ENCODE measurements at places on chromosomes 11 and 22.

GRCh38 chr11:70608568-70609470 lies 210.5 kb downstream of the CTTN start:
- DNase-seq, result no peak

- no peak for DNase-seq
These were observed 15.3 kb downstream of the NPAT start for GRCh38 chr11:108206969-108207682.

GRCh38 chr11:19632499-19632834 lies 80.2 kb upstream of the NAV2 start:
- DNase-seq, result no peak

DNA sequence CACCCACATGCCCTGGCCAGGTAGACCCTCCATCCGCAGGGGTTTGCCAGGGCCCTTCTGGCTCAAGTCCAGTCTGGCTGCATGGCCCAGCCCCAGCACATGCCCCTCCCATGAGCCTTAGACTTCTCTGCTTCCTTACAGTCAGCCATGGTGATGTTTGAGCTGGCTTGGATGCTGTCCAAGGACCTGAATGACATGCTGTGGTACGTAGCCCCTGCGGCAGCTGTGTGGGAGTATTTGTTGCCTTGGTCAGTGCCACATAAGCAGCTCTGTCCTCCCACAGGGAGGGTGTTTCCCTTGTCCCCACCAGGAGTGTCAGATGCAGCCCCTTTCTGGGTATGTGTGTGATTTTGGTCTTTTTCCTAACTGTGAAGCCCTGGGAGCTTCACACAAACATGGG lies 17.5 kb downstream of the CDC45 start:
- DNase-seq, result no peak

GRCh38 chr11:19162951-19163505 lies 38.8 kb downstream of the CSRP3 start:
- no peak for DNase-seq

- DNase-seq, result no peak
These were observed 941.3 kb downstream of the NTM start for GRCh38 chr11:132311703-132312102.

GRCh38 chr22:48477031-48477721 lies 1350.5 kb downstream of the BRD1 start:
- no peak for DNase-seq

GRCh38 chr22:27022896-27023361 lies 365.5 kb downstream of the MIAT start:
- no peak for DNase-seq

GRCh38 chr11:118532852-118533768 lies 2.1 kb downstream of the TMEM25 start:
- DNase-seq, result no peak

DNA sequence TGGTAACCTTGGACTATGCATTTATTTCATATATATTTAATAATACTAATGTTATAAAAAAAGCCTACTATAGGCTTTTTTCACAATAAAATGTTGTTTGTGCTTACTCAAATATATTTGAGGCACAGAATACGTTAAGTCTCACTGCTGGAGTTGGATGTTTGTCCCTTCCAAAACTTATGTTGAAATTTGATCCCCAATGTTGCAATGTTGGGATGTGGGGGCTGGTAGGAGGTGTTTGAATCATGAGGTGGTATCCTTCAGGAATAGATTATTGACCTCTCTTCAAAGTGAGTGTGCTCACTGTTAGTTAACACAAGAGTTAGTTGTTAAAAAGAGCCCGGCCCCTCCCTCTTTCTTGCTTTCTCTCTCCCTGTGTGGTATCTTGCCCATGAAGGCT lies 1295.9 kb downstream of the JRKL start:
- DNase-seq, result no peak

DNA sequence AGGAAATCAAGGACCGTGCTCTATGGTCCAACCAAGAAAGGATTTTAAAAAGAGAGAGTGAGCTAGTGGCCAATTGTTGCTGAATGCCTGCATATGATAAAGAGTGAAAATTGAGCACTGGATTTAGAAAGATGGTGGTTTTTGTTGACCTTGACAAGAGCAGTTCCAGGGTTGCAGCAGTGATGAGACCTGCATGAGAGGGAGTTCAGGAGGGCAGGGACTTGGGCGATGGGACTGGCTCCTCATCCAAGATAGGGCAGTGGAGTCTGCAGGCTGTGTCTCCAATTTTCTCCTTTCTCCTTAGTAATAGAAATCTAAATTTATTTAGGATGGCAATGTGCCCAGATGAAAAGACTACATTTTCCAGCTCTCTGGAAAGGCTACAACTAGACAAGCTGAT lies 94.0 kb upstream of the B3GAT1 start:
- no peak for DNase-seq

GRCh38 chr11:126607776-126608541 lies 252.5 kb downstream of the ST3GAL4 start:
- no peak for DNase-seq

DNA sequence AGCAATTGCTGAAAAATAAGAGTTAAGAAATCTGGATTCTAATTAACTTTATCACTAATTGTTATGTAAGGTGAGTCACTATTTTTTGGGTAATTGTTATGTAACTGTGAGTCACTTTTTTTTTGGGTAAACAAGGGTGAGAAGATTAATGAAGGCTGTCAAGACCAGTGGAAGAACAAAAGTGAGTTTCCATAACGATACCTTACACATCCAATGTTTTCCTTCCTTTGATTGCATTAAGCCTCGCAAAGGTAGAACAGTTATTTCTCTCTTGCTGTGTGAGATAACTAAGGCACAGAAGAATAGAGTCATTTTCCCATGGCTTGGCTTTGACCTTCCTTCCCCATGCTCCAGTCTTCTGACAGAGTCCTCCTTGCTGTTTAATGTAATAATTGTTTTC lies 374.7 kb downstream of the DDX10 start:
- DNase-seq, result no peak

DNA sequence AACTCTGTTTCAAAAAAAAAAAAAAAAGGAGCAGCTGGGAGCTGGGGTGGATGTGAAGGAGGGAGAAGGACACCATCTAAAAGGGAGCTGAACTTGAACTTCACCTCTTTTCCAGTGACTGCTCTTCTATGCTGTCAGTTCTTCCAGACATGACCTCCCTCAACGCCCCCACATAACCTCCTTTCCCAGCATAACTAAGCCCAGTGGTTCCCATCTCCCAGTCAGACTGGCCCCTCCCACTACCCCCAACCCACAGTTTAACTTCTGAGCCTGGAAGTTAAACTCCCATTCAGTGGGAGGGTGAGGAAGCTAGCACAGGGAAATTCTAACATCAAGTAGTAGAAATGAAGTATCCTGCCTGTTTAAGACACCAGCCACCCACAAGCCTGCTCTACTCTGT lies 1.8 kb downstream of the ARHGAP1 start:
- no peak for DNase-seq

DNA sequence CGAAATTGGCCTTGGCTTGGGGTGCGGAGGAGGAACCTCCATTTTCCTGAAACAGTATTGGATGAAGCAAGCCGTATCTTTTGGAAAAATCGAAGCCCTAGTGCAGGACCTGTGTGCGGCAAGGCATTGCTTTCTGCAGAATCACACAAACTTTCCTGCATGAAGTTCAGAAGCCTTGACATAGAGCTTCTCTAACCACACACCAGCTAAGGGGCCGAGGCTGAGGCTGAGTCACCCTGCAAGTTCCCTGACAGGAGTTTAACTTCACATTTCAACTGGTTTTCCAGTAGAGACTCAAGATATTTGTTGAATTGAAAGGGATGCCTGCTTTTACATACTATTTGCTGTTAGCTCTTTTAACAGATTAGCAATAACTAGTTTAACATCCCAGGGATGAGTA lies 67.8 kb downstream of the TCF20 start:
- DNase-seq, result no peak

GRCh38 chr11:122804796-122805195 lies 33.5 kb upstream of the CRTAM start:
- no peak for DNase-seq

DNA sequence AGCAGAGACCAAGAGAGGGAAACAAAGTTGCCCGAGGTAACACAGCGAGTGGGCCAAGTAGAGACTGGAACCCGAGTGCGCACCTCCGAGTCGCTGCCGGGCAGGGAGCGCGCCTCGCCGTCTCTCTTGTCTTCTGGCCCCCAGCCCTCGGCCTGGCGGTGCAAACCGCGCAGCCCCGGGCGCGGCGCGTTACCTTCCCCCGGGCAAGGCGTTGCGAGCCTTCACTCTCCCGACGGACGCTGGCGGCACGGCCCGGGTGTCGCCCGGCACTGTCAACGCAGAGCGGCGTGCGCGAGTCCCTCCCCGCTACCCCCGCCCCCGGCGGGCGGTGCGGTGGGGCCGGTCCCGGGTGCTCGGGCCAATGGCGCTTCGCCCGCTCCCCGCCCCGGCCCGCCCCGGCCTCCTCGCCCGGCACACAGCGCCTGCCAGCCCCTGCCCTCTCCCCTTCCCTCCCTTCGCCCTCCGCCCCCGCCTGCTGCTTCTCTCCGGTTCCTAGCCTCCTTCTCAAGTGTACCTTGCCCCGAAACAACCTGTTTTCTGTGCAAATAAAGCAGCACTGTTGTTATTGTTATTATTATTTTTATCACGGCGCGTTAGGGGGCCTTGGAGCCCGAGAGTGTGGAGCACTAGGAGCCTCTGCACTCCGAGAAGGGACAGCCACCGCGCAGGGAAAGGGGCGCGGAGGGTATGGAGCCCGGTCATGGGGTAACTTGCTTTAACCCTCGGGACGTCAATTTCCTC lies at the start of gene SYTL2:
Gene SYTL2 (minus strand): TSS at position 271 of the 741 bp plus-strand sequence. CDS start 53,416 bp downstream, outside the sequence.
- DNase-seq, result peak; percentile 12

GRCh38 chr22:26642465-26643417 lies 14.6 kb upstream of the MIAT start:
- DNase-seq, result no peak

GRCh38 chr11:11135820-11136476 lies 217.1 kb downstream of the CSNK2A3 start:
- DNase-seq, result no peak

- no peak for DNase-seq
These were observed 909.8 kb downstream of the METTL15 start for GRCh38 chr11:29017941-29018340.

DNA sequence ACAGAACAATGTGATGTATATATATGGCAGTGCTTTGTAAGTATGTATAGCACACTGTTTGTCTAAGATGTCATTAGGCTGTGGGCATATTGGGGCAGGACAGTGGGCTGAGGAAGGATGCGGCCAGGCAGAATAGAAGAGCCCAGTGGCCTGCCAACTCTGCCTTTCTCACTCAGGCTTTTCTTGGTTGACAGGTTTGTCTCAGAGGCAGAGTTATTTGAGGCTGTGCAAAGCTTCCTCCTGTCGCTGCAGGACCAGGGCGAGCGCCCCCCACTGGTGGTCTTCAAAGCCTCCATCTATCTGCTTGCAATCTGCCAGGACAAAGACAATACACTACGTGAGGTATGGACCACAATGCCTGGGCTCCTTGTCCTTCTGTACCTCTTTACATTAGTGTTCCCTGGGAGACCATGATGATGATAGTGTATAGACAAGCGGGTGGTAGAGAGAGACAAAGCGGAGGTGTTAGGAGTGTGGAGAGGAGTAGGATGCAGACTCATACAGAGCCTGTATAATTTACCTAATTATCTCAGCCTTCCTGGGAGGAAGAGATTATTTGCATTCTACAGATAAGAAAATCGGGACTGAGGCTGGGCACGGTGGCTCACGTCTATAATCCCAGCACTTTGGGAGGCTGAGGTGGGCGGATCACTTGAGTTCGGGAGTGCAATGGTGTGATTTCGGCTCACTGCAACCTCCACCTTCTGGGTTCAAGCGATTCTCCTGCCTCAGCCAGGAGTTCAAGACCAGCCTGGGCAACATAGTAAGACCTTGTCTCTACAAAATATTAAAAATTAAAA lies 37.3 kb upstream of the CCDC134 start:
- DNase-seq, result peak; percentile 79

DNA sequence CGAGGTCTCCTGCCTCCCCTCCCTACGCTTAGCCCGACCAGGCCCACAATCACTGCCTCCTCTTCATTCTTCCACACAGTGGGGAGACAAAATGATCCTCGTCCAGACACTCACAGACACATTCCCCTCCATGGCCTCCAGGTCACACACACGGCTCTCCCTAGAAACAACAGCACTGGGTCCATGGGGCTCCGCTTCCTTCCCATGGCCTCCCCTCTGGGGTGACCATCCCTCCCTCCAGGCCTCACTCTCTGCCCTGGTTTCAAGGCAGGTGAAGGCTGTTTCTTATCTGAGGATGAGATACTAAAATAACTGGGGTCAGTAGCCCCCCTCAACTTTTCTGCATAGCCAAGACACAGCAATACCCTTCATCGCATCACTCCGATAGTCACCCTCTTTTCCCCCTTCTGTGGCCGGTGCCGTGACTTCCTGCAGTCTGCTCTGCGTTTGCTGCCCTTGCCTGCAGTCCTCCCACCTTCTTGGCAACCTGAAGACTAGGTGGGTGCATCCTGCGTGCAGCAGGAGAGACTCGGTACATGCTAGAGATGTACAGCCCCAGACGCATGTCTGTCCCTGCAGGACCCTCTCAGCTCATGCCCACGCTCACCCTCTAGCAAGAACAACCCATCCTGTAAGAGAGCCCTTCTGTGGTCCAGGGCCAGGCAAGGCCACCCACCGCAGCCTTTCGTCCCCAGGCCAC lies 55.8 kb downstream of the CD6 start:
- no peak for DNase-seq

Data from NCI-H1930 (cell line).